Activated naive CD4-positive, alpha-beta T cell treated with anti-CD3 and anti-CD28 coated beads, Interleukin-2, amount 50 U/mL, for 72 hours (primary cell): ENCODE measurements at places on chromosomes 4 and X. TPM values are rescaled to one million over a fixed set of nuclear protein-coding genes. Genes with fewer than 3 reads are reported as not detected.

SMIM10 gene
- 0.39 TPM for total RNA-seq

NAT8L gene
- not detected for total RNA-seq

ZFP92 gene
- total RNA-seq, result 0.89 TPM

FATE1 gene
- total RNA-seq, result not detected

TLR1 gene
- total RNA-seq, result 3.2 TPM

LONRF3 gene
- 5.1 TPM for total RNA-seq

TLL1 gene
- not detected for total RNA-seq

ADGRL3 gene
- total RNA-seq, result not detected

MSANTD1 gene
- total RNA-seq, result 0.48 TPM

PDE5A gene
- total RNA-seq, result 0.80 TPM

CT45A1 gene
- total RNA-seq, result not detected

PASD1 gene
- not detected for total RNA-seq

GPM6B gene
- not detected for total RNA-seq

CCKAR gene
- not detected for total RNA-seq

FRMD7 gene
- total RNA-seq, result not detected

PPP2R2C gene
- not detected for total RNA-seq

RBM46 gene
- total RNA-seq, result not detected

RNF212 gene
- total RNA-seq, result 4.5 TPM

RNF150 gene
- total RNA-seq, result 0.08 TPM

MMRN1 gene
- total RNA-seq, result 0.11 TPM

AMTN gene
- total RNA-seq, result not detected

FRYL gene
- 84.3 TPM for total RNA-seq

NUP62CL gene
- total RNA-seq, result 4.5 TPM

SH3RF1 gene
- 0.43 TPM for total RNA-seq

FBXL5 gene
- 36.0 TPM for total RNA-seq

HPGDS gene
- total RNA-seq, result not detected

CENPVL2 gene
- total RNA-seq, result not detected

DDX53 gene
- not detected for total RNA-seq

NRK gene
- total RNA-seq, result not detected

ENPEP gene
- not detected for total RNA-seq

TCEAL6 gene
- not detected for total RNA-seq
